COLO829 (cell line): ENCODE measurements at places on chromosomes 7 and 10.

DNA sequence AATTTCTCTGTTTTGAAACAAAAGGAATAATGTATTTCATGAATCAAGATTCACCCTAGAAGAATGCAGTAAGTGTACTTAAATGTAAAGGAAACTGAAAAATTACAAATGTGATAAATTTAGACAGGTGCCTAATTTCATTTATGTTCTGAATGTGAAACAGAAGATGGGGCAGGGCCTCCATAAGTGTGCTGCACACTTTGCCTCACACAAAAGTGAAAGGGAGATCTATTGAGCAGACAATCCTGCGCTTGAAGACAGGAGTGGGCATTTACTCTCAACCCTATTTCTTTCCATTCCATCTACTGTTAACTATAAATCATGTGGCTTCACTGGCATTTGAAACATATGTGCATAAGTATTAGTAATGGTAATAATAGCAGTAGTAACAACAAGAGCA lies 36.2 kb downstream of the GNG11 start:
- no peak for DNase-seq

DNA sequence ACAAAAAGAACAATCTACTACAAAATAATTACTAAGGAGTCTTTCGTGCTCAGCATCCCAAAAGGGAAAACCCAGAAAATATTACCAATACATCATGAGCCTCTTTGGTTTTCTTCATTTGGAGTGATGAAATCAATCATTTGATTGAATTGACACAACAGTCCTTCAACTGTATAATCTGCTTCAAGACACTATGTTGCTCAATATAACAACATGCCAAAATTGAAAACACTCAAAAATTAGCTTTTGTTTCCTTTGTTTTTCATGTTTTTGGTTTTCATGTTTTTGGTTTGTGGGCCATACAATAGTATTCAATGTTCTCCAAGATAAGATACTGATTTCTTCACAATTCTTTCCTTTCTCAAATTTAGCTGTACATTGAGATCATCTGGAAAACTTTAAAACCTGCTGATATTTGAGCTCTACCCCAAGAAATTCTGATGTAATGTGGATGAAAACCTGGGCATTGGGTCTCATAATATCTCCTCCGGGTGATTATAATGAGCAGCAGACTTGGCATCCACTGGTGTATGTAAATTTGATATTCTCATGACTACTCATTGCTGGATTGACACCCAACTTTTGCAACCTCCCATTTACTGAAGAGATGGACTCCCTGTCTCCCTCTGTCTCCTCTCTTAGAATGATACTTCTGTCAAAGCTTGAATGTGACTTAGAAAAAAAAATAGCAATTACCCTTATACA lies 4.6 kb downstream of the SOSTDC1 start:
- DNase-seq = no peak

GRCh38 chr10:113893570-113893969 lies 39.1 kb downstream of the NHLRC2 start:
- DNase-seq = no peak

DNA sequence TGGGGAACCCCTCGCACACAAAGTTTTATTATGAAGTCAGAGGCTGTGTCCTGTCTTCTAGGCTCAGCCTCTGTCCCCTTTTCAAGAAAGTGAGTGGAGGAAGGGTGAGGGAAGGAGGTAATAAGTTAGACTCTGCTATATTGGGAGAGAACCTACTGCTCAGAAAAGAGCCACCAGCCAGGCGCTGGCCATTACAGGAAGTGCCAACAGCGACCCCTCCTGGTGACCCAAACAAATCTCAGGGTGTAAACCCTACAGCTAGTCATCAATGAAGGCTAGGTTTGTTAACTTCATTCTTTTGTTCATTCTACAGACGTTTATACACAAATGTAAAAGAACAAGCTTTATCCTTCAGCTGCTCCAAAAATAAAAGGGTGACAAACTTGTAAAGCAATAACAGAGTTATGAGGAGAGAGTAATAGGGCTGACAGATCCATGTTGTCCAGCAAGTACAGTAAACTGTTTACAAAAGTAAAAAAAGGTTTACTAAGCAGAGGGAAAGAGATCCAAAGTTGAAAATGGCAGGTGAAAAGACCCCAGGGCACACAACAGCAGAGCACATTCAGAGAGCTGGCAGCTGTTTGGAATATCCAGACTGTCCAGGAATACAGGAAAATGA lies 82.7 kb downstream of the FAM204A start:
- peak; percentile 28 for DNase-seq

- DNase-seq = no peak
Observed at GRCh38 chr10:17335065-17335464, 107.0 kb downstream of the VIM start.

DNA sequence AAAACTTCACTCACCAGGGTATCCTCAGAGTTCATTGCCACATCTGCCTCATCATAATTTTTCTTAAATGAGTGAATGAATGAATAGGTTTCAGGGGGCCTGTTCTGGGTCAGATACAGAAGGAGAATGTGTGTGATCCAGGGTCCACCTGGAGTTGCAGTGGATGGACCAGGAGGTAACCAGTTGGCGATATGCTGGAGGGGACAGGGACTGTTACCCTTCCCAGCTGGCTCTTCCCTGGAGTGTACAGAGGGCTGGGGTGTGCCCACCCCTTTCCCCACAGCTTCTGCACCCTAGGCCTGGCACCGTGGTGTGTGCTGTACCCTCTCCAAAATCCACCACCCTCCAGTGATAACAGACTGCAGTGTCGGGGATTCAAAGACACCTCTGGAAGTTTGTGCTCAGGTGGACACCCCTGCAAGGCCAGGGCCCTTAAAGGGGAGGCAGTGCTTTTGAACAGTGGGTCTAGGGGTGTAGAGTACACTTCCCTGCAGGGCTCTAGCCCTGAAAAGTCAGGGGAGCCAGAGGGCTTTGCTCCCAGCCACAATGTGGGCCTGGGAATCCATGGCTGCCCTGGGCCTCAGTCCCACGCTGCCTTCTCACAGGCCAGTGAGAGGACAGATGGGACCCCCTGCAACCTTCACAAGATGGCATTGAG lies 134.4 kb upstream of the UNC5B start:
- DNase-seq = no peak
